Activated CD4-positive, alpha-beta T cell treated with anti-CD3 and anti-CD28 coated beads for 36 hours (primary cell): ENCODE measurements at places on chromosomes 2 and 18.

GRCh38 chr2:112787294-112787693 lies 3.0 kb upstream of the IL1A start:
- peaks cover 8% of the 10 kb centered on the region for H3K27me3 ChIP-seq
- peaks cover 3% of the 10 kb centered on the region for H3K4me1 ChIP-seq
- no peak overlapping the region for H3K27ac ChIP-seq

- no peak for DNase-seq
- no peak overlapping the region for H3K27ac ChIP-seq
- H3K4me1 ChIP-seq = no peaks in the 10 kb centered on the region
- no peaks in the 10 kb centered on the region for H3K27me3 ChIP-seq
- no peaks in the 10 kb centered on the region for H3K36me3 ChIP-seq
- H3K4me3 ChIP-seq = no peak overlapping the region
Observed at GRCh38 chr18:30527226-30527625, 515.3 kb downstream of the DSC3 start.

- peaks cover 41% of the 10 kb centered on the region for H3K4me1 ChIP-seq
- no peaks in the 10 kb centered on the region for H3K27me3 ChIP-seq
- no peak overlapping the region for H3K4me3 ChIP-seq
- DNase-seq = no peak
Observed at GRCh38 chr2:143686585-143687164, 557.5 kb downstream of the ARHGAP15 start.

- no peak overlapping the region for H3K27ac ChIP-seq
- H3K36me3 ChIP-seq = no peaks in the 10 kb centered on the region
- DNase-seq = no peak
- no peaks in the 10 kb centered on the region for H3K4me1 ChIP-seq
- peaks cover 8% of the 10 kb centered on the region for H3K27me3 ChIP-seq
Observed at GRCh38 chr2:72127401-72128058, 20.1 kb downstream of the CYP26B1 start.

DNA sequence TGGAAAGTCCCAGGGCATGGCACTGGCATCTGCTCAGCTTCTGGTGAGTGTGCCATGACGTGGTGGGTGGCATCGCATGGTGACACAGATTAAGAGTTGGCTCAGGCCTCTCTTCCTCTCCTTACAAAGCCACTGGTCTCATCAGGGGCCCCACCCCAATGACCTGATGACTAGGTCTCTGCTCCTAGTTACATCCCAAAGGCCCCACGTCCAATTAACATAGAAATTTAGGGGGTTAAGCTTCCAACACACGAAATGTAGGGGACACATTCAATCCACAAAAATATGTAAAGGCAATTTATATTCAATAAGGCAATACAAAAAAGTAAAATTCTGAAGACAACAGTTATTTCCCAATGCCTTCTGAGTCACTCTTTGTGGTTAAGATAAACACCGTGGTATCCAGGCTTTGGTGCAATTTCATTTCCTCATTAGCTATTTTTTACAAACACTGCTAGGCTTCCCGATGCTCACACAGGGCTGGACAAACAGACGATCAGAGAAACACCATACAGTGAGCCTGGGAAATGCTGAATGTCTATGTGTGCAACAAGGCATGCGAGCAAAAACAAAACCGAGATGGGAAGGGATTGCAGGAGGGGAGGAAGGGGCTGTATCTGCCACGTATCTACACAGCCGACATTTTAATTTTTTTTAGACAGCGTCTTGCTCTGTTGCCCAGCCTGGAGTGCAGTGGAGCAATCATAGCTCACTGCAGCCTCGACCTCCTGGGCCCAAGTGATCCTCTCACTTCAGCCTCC lies 67.2 kb downstream of the MBP start:
- H3K27ac ChIP-seq = peak overlapping the region; percentile 92
- H3K27me3 ChIP-seq = no peaks in the 10 kb centered on the region
- DNase-seq = peak; percentile 73
- H3K4me1 ChIP-seq = peaks cover 100% of the 10 kb centered on the region
- no peak overlapping the region for H3K4me3 ChIP-seq

DNA sequence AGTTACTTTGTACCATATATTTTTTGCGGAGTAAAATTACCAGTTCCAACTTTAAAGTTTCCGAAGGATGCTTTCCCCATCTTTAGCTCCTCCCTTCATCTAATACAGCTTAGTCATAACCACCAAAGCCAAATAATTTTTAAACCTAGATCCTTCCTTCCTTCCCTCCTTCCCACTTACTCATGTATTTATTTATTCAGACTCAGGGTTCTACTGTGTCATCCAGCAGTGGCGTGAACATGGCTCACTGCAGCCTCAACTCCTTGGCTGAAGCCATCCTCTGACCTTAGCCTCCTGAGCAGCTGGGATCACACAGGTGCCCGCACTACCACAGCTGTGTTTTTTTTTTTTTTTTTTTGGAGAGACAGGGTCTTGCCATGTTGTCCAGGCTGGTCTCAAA lies 4.4 kb downstream of the LPIN2 start:
- no peaks in the 10 kb centered on the region for H3K27me3 ChIP-seq
- peak overlapping the region; percentile 37 for H3K27ac ChIP-seq

- no peak overlapping the region for H3K27ac ChIP-seq
- H3K4me1 ChIP-seq = no peaks in the 10 kb centered on the region
- H3K27me3 ChIP-seq = peaks cover 16% of the 10 kb centered on the region
- H3K4me3 ChIP-seq = no peak overlapping the region
- H3K36me3 ChIP-seq = no peaks in the 10 kb centered on the region
Observed at GRCh38 chr2:110770404-110770958, 38.1 kb downstream of the ACOXL start.

- no peak for DNase-seq
- H3K4me1 ChIP-seq = no peaks in the 10 kb centered on the region
- no peaks in the 10 kb centered on the region for H3K27me3 ChIP-seq
- H3K36me3 ChIP-seq = no peaks in the 10 kb centered on the region
Observed at GRCh38 chr2:146437712-146438111, 1407.1 kb upstream of the ACVR2A start.

- no peaks in the 10 kb centered on the region for H3K4me1 ChIP-seq
- no peak overlapping the region for H3K27ac ChIP-seq
- no peak overlapping the region for H3K4me3 ChIP-seq
- DNase-seq = peak; percentile 16
- no peaks in the 10 kb centered on the region for H3K27me3 ChIP-seq
- H3K36me3 ChIP-seq = no peaks in the 10 kb centered on the region
Observed at GRCh38 chr2:211367711-211368110, 811.3 kb downstream of the CPS1 start.

DNA sequence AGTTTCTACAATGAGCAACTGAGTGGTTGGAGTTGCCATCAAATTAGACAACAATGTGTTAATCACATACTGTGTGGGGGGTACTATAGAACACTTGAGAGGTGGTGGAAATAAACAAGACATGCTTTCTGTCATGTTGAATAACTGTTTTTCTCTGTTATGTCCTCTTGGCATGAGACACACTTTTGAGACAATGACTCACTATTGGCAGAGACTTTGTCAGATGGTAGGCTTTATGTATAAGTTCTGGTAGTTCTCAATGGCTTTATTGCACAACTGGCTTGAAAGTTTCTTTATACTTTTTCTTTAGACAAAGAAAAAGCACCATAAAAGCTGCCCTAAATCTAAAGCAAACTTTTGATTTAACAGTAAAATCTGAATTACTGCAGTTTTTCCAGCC lies 578.7 kb downstream of the ADCYAP1 start:
- H3K4me1 ChIP-seq = no peaks in the 10 kb centered on the region
- no peaks in the 10 kb centered on the region for H3K27me3 ChIP-seq

- H3K27ac ChIP-seq = no peak overlapping the region
- H3K4me3 ChIP-seq = no peak overlapping the region
- no peaks in the 10 kb centered on the region for H3K36me3 ChIP-seq
Observed at GRCh38 chr18:6960656-6961055, 156.9 kb downstream of the LAMA1 start.

DNA sequence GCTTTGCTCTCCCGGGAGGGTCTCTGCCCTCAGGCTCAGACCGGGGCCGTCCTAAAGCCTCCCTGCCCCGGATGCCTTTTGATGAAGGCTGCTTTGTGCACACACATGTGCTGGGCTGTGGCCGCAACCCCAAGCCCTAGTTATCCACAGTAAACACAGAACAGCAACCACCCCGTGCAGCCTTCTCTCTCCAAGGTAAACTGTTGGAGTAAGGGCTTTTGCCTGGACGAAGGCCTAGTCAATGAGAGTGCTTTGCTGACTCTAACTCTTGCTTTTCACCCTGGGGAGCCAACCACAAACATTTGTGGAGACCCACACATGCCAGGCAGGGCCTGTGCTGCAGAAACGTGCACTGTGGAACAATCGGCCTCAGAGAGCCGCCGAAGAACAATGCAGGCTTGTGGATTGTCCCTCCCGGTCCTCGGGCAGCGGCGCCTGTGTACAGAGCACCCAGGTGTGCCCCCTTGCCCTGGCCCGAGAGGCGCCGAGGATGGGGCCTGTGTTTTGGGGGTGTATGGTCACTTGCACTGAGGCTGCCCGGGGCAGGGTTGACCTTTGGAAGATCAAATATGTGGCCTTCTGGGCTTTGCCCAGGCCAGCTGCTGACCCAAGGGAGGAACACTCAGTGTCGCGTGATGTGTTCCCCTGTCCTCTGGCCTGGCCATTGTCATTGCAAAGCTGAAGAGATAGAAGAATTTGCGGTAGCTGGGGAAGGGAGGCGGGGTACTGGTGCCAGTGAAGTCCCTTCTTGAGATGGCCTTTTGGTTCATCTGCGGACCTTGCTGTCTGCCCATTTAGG lies 37.0 kb downstream of the CTIF start:
- H3K36me3 ChIP-seq = peaks cover 2% of the 10 kb centered on the region
- no peak for DNase-seq
- peaks cover 2% of the 10 kb centered on the region for H3K27me3 ChIP-seq

- H3K36me3 ChIP-seq = peaks cover 5% of the 10 kb centered on the region
- peaks cover 66% of the 10 kb centered on the region for H3K4me1 ChIP-seq
- H3K27me3 ChIP-seq = no peaks in the 10 kb centered on the region
- H3K27ac ChIP-seq = no peak overlapping the region
Observed at GRCh38 chr2:24354957-24355356, 5.4 kb downstream of the ITSN2 start.

DNA sequence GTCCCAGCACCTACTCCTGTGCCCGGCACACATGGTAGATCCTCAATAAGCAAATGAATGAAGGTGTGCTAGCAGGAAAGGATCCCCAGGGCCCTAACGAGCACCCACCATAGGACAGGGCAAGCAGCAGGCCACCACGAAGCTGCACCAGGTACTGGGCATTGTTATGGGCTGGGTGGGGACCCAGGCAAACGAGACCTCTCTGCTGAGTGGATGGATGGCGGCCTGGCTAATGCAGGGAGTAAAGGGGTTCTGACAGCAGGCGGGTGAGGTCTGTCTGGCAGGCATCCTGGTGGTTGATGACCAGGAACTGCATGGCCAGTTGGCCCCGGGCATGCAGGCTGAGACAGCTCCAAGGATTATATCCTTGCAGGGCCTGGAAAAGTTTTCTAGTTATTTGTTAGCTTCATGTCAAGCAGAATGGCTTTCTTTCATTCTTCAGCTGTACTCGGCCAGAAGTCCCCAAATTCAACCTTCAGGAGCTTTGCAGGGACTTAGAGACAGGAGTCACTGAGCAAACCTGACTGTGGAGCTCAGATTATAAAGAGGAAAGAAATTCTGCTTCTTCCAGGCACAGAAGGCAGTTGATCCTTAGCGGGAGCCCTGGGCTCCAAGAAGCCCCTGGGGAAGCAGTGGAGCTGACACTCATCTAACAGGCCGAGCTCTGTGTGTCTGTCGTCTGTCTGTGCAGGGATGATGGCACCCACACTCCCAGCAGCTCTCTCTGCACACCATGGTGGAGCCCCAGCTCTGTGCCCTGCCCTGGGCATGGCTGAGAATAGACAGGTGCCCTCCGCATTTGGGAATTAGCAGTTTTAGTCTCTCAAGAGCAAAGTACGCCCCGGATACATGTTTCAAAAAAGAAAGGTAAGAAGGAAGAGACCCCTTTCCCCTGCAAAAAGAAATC lies 51.2 kb downstream of the SDC1 start:
- H3K4me3 ChIP-seq = no peak overlapping the region
- H3K36me3 ChIP-seq = no peaks in the 10 kb centered on the region
- H3K27ac ChIP-seq = no peak overlapping the region
- DNase-seq = no peak
- no peaks in the 10 kb centered on the region for H3K27me3 ChIP-seq
- H3K4me1 ChIP-seq = no peaks in the 10 kb centered on the region

- H3K27me3 ChIP-seq = peaks cover 7% of the 10 kb centered on the region
- peaks cover 3% of the 10 kb centered on the region for H3K36me3 ChIP-seq
- no peak overlapping the region for H3K27ac ChIP-seq
- peaks cover 5% of the 10 kb centered on the region for H3K4me1 ChIP-seq
- H3K4me3 ChIP-seq = no peak overlapping the region
Observed at GRCh38 chr18:58958628-58959027, 94.0 kb downstream of the ZNF532 start.

DNA sequence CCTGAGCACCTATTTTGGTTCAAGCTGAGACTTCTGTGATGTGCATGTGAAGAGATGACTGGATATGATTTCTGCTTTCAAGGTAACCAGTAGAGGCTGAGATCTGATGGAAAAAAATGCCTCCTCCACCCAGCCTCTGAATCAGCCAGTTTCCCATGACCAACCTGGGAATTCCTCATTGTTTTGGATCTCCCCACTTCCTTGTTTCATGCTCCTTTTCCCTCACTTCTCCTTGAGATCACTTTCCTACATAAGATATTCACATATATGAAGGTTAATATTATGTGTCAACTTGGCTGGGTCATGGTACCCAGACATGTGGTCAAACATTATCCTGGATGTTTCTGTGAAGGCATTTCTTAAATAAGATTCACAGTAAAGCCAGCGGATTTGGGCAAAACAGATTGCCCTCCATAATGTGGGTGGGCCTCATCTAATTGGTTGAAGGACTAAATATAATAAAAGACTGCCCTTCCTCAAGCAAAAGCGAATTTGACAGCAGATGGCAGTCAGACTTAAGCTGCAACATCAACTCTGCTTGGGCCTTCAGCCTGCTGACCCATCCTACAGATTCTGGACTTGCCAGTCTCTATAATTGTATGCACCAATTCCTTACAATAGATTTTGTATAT lies 379.4 kb downstream of the TNS1 start:
- DNase-seq = no peak
- no peak overlapping the region for H3K4me3 ChIP-seq
- no peaks in the 10 kb centered on the region for H3K36me3 ChIP-seq
- no peaks in the 10 kb centered on the region for H3K4me1 ChIP-seq
- H3K27ac ChIP-seq = no peak overlapping the region

DNA sequence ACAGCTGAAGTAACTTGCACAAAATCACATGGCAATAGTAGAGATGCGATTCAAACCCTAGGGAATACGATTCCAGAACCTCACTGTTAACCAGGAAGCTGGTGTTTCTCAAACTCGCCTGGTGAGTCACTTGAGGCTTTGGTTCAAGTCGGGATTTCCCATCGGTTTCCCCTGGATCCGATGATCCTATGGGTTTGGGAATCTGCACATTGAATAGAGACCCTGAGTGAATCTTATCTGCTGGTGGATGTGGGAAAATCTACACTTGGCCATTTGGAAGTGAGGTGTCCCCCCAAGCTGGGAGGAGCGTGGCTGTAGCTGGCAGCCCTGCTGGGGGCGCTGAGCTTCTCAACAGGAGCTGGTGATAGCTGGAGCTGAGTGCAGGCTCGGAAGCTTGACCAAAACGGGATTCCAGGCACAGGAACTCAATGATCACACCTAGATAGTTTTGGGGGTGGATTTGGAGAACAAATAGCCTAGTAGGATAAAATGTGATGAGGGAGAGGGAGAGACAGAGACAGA lies 135.4 kb downstream of the PRKCE start:
- H3K27ac ChIP-seq = no peak overlapping the region
- no peak overlapping the region for H3K4me3 ChIP-seq
- DNase-seq = no peak
- H3K36me3 ChIP-seq = no peaks in the 10 kb centered on the region

GRCh38 chr2:54310311-54310710 lies 54.3 kb upstream of the TSPYL6 start:
- H3K36me3 ChIP-seq = no peaks in the 10 kb centered on the region
- H3K4me3 ChIP-seq = no peak overlapping the region
- no peak overlapping the region for H3K27ac ChIP-seq
- no peak for DNase-seq
- peaks cover 3% of the 10 kb centered on the region for H3K27me3 ChIP-seq
